RWPE1 (cell line): ENCODE measurements at places on chromosomes 11 and 22.
A peak's percentile ranks its signal among the peaks of the same experiment; 100 is the strongest.

DNA sequence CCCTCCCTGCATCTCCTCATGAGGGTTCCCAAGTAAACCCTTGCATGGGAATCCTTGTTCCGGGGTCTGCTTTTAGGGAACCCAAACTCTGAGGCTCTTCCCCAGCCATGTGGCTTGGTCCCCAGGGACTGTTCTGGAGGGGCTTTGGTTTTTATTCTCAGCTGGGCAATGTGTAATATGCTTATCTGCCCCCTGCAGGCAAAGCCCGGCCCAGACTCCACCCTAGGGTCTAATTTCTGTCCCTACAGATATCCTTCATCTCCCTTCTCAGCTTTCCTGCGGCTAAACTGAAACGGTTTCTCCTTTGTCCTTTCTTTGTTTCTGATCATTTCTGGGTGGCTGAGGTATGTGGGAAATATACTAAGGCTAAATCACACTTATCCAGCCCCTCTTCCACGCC lies 37.1 kb downstream of the TST start:
- no peak for DNase-seq

DNA sequence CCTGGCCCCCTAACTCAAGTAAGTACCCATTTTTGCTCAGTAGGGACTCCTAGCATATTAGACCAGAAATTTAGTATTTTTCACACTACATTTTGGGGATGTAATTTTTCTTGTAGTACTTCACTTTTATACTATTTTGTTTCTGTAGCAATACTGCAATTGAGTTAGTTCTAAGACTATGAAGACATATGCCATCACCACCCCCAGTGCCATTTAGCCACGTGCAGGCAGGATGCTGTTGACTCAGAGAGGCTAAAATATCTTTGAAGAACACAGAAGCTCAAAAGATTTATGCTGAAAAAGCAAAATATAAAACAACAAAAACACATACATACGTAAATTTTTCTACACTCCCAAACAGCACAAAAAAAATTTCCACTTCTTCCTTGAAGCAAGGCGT lies 29.1 kb upstream of the DLAT start:
- no peak for DNase-seq

- no peak for DNase-seq
Observed at GRCh38 chr22:38879108-38879729, 7.2 kb upstream of the CBX6 start.

GRCh38 chr11:8715501-8715900 lies 32.9 kb downstream of the RPL27A start:
- DNase-seq: no peak

- DNase-seq: no peak
Observed at GRCh38 chr22:24855794-24856193, 49.8 kb downstream of the SGSM1 start.

DNA sequence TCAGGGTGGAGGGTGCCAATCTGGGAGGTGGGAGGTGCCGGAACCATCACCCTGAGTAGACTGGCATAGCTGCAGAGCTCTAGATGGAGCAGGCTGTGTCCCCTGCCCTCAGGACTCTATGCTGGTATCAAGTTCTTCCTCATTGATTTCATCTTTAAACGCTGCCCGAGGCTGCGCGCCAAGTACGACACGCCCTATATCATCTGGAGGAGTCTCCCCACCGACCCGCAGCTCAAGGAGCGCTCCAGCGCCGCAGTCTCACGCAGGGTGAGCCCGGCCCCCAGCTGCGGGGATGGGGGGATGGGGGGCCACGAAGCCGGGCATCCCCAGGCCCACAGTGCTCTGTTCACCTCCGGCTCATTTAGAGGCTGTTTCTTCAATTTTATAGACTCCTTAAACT lies 52.5 kb downstream of the GRAMD4 start:
- DNase-seq: no peak

- no peak for DNase-seq
Observed at GRCh38 chr22:47144791-47145425, 382.5 kb downstream of the TBC1D22A start.

- DNase-seq: no peak
Observed at GRCh38 chr11:62393735-62394134, 25.1 kb upstream of the SCGB1A1 start.

DNA sequence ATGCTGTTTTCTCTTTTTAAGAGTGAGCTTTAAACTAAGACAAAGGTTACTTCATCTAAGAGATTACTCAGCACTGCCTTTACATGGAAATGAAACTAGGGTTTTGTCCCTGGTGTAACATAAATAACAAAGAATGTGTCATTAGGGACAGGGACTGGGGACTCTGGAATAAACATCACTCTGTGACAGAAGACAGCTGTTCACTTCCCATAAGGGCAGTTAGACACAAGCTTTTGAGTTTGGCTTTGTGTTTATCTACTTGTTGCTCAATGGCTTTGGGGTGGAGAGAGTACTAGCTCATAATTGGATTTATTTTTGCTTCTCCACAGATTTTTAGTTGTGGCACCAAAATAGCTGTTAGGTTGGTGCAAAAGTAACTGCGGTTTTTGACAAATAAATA lies 154.5 kb downstream of the OR4C45 start:
- no peak for DNase-seq

DNA sequence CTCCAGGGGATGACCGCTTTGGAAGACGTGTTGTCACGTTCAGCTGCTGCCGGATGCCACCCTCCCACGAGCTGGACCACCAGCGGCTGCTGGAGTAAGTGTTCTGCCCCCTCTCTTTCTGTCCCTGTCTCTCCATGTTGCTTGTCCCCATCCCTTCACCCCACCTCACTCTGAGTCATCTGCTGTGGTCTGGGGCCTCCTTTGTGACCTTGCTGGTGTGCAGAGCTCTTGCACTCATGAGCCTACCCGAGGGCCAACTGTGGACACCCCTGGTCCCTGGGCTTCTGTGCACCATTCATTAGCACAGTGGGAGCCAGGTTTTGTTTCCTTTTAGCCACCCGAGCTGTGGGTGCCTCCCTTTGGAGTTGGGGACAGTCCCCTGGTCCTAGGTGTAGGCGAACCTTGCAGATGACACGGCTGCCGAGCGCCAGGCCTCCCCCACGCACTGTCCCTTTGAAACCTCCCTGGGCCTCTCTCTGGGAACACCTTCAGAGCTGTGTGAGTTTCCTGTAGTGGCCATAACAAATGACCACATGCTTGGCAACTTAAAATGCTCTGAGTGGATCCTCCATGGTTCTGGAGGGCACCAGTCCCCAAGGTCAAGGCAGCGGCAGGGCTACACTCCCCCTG lies 49.8 kb downstream of the ARHGAP8 start:
- DNase-seq: no peak

- DNase-seq: no peak
Observed at GRCh38 chr11:78195917-78196560, 7.3 kb downstream of the USP35 start.

DNA sequence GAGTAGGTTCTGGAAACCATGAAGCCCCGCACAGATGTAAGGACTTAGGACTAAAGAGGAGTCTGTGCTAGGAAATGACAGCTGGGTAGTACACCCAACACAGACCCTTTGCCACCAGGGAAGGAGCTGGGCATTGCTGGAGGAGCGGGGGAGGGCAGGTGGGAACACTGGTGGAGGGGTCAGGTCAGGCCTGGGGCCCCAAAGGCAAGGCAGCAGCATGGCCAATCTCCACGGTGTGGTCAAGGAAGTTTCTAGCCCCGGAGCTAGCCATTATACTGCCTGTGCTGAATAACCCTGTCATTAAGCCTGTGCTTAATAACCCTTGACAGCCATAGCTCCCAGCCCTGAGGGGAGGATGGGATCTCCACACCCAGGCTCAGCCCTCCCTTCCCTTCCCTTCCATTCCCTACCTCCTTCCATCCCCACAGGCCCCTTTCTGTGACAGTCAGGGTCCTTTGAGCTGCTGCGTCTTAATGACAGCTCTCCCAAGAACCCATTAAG lies 2.1 kb downstream of the TMPRSS4 start:
- DNase-seq: no peak

DNA sequence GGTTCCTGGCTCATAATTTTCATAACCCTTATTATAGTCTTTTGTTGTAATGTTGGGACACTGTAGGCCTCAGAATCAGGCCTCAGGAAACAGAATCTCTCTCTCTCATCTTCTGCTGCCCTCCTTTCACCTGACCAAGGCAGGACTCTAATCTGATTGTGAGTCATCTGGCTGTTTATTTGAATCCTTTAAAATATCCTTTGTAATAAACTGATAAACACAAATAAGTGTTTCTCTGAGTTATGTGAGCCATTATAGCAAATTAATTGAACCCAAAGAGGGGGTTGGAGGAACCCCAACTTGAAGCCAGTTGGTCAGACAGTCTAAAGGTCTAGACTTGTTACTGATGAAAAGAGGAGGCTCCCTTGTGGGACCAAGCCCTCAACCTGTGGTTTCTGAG lies 30.6 kb downstream of the ACER3 start:
- DNase-seq: no peak

DNA sequence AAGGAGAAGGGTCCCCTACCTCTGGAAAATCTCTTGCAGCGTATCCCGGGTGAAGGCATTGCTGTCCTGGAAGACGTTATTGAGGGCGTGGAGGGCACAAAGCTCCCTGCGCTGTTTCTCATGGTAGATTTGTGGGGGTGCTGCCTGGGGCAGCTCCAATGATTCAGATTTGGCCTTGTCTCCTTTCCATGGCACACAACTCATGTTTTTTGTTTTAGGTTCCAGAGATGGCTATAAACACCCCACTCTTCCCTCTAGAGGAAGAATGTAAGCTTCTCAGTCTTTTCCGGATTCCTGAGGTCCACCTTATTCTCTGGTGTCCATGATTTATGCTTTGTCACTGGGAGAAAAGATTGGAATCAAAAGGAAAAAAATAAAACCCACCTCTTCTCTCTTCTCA lies 959 bp downstream of the JOSD1 start:
- DNase-seq: no peak

- DNase-seq: peak; percentile 23
Observed at GRCh38 chr11:124415356-124415923, 9.2 kb downstream of the OR8B4 start.

- no peak for DNase-seq
Observed at GRCh38 chr11:118687906-118688305, 8.5 kb upstream of the TREH start.

- no peak for DNase-seq
Observed at GRCh38 chr11:10265936-10266335, 28.1 kb downstream of the SBF2 start.

- no peak for DNase-seq
Observed at GRCh38 chr22:23068832-23069385, 1.4 kb upstream of the GNAZ start.

DNA sequence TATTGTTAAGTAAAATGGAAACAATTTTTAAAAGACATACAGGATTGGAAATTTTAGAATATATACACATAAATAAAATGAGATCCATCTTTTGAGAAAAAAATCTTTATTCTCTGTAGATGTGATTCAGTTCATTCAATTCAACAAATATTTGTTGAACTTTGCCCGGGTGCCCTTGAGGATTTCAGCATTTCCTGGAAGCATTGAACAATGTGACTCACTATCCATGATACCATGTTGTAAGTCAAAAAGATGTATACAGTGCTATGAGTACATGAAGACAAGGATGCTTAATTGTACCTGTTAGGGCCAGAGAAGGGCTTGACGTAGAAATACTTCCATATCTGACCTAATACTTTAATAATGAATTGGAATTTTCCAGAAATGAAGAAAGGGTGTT lies 353.7 kb downstream of the METTL15 start:
- DNase-seq: no peak

GRCh38 chr11:78652843-78653239 lies 78.2 kb upstream of the NARS2 start:
- DNase-seq: no peak

GRCh38 chr11:73914284-73914683 lies 36.5 kb upstream of the DNAJB13 start:
- no peak for DNase-seq

DNA sequence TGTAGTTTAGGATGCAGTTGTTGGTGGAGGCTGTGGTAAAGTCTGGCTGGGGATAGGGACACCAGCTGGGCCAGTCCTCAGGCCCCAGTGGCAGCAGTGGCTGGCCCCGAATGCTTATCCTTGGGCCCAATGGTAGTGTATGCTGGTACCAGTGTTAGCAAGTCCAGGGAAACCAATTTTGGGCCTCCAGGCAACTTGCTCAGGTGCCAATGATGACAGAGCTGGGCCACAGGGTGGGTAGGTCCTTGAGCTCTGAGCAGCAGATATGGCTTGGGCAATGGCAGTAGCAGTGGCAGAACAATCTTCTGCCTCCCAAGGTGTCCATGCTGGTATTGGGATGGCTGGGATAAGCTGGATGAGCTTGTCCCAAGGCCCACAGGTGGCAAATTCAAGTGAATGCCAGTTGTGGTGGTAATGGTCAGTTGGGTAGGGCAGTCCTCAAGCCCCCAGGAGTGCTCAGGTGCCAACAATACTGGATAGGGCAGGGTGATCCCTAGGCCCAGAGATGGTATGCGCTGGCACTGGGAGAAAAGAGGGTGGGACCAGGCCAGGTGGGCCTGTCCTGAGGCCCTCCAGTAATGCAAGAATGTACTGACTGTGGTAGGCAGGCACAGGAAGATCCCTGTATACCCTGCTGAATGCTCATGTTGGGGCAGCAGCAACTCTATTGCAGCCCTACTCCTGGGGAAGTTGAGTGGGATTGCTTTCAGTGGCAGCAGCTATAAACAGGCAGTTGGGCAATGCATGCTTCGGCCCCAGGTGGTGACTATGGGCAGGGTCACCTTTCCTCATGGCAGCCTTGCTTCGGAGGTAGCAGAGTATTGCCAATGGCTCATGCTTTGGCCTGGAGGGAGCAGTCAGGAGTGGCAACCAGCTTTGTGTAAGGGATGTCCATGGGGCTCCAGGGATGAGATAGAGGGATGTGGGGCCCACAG lies 54.7 kb downstream of the KCNQ1OT1 start:
- DNase-seq: no peak

GRCh38 chr22:31148953-31149627 lies 8.8 kb upstream of the PLA2G3 start:
- DNase-seq: peak; percentile 75

GRCh38 chr11:45538363-45538762 lies 127.1 kb downstream of the CHST1 start:
- DNase-seq: no peak

GRCh38 chr11:119616586-119617339 lies 112.2 kb downstream of the NECTIN1 start:
- no peak for DNase-seq

DNA sequence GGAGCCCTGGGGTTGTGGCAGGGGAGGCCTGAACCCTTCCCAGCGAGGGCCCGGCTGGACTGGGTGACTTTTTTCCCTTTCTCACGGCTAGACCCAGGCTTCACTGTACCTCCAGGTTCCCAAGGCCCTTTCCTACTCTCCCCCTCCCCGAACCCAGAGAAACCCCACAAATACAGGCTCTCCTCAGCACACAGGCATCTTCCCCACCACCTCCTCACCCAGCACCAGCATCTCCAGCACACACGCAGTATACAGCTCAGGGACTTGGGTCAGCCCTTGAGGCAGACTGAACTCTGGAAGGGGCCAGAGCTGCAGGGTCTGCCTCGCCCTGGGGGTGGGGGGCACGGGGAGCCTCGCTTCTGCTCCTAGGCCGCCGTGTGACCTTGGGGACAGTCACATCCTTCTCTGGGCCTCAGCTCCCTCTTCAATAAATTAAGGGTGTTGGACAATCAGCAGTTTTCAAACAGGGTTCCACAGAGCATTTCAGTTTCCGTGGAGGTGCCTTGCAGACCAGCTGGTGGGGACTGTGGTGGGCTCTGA lies 4.5 kb downstream of the TMPRSS13 start:
- DNase-seq: no peak
